ENCODE measurements at places on chromosomes 13 and 19.
A peak's percentile ranks its signal among the peaks of the same experiment; 100 is the strongest.

DNA sequence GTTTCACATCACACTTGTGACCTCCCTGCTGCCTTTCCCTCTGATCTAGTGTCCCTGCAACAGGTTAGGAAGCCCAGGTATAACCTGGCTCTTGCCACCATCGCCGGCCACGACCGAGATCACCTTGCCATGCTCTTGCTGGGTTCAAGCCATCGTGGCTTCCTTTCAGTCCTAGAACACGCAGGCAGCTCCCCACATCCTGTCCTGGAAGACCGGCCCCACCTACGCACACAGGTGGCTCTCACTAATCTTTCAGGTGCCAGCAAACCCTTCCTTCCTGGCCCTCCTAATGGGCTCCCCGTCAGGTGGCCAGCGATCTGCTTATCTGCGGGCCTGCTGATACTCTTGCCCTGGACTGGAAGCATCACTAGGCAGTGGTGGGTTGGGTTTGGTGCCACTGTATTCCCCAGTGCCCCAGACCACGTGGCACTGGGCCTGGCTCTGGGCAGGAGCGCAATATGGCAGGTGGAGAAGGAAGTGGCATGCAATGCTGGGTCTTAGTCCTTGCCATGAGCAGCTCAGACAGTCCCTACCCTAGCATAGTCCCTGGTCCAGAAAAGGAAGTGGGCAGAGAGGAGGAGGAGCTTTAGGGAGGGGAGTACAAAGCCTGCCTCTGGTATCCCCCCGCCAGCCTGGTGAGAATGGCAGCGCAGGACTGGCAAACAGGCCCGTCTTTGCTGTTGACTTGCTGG, 11.8 kb downstream of the PPP1R37 start:
- no peak overlapping the region for H3K4me3 ChIP-seq
- peaks cover 31% of the 10 kb centered on the region for H3K4me1 ChIP-seq
- H3K36me3 ChIP-seq: no peaks in the 10 kb centered on the region
- H3K27ac ChIP-seq: no peak overlapping the region
- no peaks in the 10 kb centered on the region for H3K27me3 ChIP-seq

DNA sequence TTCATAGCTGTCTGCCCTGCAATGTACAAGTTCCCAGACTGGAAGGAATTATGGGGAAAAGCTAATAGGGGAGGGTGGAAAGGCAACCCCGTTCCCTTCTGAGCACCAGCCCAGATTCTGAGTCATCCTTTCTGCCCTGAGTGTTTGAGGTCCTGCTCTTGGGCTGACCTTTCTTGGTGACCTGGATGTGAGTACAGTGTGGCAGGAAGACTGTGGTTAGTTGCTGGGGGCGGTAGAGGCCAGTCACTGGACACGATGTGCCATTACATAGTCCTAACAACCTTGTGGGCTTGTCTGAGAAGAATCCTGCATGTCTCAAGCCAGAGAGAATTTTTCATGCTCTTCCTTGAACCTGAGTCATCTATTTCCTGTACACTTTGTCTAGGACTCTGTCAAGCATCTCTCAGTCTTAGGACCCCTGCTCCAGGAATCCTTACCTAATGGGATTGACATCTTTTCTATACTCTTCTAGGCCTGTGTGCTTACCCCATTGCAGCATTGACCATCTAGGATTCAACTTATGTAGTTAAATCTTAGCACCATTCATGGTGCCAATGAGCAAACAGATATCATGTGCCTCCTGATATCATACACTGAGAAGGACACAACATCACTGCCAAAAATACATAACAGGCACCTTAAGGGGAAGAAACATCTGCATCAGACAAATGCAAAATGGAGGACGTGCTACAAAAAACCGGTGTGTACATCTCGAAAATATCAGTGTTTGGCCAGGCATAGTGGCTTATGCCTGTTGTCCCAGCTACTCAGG, 8.1 kb upstream of the ANGPTL4 start:
- DNase-seq: no peak
- H3K27ac ChIP-seq: peak overlapping the region; percentile 83
- H3K4me3 ChIP-seq: no peak overlapping the region
- H3K27me3 ChIP-seq: no peaks in the 10 kb centered on the region
- peaks cover 46% of the 10 kb centered on the region for H3K4me1 ChIP-seq
- no peaks in the 10 kb centered on the region for H3K36me3 ChIP-seq

DNA sequence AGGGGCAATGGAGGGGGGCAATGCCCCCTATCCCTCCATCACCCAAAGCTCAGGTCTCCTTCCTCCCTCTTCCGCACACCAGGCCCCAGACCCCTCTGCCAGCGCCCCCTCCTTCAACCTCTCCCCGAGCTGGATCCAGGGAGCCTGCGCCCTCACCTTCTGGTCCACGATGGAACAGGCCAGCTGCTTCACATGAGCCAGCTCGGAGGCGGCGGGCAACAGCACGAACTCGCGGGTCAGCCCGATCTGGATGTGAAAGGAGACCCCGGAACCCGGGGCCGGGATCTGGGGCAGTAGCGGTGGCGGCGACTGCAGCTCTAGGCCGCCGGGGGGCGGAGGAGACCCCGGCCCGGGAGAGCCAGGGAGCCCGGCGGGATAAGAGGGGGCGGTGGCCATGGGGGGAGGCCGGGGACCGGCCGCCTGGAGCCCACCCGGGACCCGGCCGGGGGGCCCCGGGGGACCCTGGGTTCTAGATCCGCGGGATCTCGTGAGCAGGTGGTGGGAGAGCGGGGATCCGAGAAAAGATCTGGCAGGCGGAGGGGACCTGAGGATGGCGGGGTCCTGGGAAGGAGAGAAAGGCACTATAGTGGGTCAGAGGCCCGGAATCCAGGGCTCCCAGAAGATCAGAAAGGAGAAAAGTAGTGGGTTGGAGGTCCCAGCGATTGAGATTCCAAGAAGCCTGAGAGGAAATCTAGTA, 791 bp downstream of the PRKD2 start:
- H3K27ac ChIP-seq: peak overlapping the region; percentile 93
- peaks cover 30% of the 10 kb centered on the region for H3K4me1 ChIP-seq
- H3K27me3 ChIP-seq: no peaks in the 10 kb centered on the region

DNA sequence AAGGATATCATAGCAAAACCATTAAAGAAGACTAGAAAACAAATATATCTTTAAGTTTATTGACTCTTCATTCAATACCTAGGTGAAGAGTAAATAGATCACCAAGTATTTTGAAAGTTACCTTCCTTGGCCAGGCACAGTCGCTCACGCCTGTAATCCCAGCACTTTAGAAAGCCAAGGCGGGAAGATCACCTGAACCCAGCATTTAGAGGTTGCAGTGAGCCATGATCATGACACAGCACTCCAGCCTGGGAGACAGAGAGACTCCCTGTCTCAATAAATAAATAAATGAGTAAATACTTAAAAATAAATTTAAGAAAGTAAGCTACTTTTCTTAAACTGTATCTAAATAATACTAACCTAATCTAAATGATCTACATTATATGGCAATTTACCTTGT, 8.9 kb upstream of the WBP4 start:
- H3K4me1 ChIP-seq: peaks cover 52% of the 10 kb centered on the region
- peaks cover 9% of the 10 kb centered on the region for H3K36me3 ChIP-seq
- H3K27ac ChIP-seq: no peak overlapping the region
- H3K4me3 ChIP-seq: no peak overlapping the region

Data from osteocyte (in vitro differentiated cells).